ENCODE measurements at places on chromosomes 12 and 14.

DNA sequence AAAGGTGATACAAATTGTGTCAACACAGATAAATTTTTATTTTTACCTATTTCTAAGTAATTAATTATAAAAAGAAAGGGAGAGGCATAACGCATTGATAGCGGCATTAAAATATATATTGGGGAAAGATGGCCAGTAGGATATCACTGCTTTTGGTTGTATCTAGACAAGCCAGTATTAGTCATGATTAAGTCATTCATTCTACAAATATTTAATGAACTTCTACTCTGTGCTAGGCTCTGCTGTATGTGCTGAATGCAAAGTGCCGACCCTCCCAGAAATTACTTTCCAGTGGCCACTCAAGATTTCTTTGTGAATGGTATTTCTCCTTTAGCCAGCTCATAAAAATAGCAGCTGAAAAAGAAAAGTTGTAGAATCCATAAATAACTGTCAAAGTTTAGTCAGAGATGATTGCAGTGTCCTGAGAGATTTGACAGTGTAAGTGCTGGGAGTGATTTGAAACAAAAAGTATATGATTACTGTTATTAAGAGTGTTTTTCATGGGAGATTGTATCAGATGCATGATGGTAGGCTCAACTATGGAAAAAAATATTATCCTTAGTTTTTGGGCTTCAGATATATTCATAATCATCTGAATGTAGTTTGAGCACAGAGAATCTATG lies 133.2 kb downstream of the MGAT4C start:
- DNase-seq = no peak

- no peak for DNase-seq
Observed at GRCh38 chr14:89641495-89642175, 224.6 kb upstream of the FOXN3 start.

DNA sequence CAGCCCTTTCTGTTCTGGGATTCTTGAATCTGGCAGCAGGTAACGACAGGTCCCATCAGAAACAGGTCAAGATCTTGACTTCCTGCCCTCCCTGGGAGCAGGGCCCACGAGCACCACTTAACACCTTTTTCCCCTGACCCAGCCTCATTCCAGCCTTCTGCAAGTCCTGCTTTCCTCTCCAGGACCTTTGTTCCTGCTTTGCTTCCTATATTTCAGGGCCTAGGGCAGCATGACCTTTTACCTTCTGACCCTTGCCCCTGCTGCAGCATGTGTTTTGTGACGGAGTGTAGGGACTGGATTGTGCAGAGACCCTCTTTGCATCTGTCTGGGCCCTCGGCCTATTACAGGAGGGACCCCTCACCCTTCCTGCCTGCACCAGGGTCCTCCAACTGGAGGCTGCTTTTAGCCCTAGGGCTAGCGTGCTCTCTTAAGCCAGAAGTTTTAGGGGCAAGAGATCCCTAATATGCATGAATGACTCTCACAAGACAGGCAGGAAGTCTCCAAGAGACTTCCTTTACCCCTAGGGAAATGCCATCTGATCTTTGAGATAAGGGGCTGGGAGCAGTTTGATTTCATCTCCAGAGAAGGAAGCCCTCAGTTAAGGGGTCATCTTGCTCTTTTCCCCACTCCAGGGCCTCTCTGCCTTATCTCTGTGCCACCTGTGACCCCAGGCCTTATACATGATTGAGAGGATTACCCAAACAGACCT lies 209.4 kb upstream of the BCL2L14 start:
- no peak for DNase-seq

- no peak for DNase-seq
Observed at GRCh38 chr14:63940387-63940786, 87.6 kb downstream of the SYNE2 start.

GRCh38 chr12:123395236-123395635 lies 11.3 kb downstream of the KMT5A start:
- no peak for DNase-seq

- no peak for DNase-seq
Observed at GRCh38 chr12:12724421-12725085, 7.4 kb downstream of the CDKN1B start.

GRCh38 chr14:89504602-89505313 lies 87.7 kb upstream of the FOXN3 start:
- peak; percentile 19 for DNase-seq

DNA sequence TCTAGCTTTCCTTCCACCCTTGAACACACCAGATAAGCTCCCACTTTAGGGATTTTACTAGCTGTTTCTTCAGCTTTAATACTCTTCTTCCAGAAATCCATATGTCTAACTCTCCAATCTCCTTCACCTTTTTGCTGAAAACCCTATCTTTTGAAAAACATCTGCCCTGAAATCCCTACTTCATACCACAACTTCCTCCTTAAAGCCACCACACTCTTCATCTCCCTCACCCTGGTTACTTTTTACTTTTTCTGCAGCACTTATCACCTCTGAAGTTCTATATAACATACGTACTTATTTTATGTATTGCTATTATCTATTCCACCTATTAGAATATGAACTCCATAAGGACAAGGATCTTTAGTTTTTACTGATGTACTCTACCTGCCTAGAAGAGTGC lies 28.6 kb upstream of the PTPRQ start:
- DNase-seq = no peak

- peak; percentile 29 for DNase-seq
Observed at GRCh38 chr14:104149617-104150135, 11.3 kb downstream of the KIF26A start.

DNA sequence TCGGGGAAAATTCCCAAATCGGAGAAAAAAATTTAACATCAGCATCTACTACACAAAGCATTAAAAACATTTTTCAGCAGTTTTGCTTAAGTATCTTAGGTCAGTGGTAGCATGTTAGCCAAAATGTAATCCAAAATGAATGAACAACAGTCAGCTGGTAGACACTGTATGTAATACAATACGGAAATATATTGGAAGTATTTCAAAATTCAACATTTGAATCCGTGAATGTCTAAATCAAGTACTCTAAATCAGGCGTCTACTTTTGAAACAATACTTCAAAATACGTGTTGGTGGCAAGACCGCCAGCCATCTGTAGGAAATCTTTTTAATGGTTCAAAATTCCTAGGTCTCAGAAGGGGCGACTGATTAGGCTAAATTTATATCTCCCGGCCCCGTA lies 1.1 kb downstream of the SCAF11 start:
- no peak for DNase-seq

- DNase-seq = no peak
Observed at GRCh38 chr12:113860059-113860820, 105.9 kb downstream of the RBM19 start.

GRCh38 chr14:93121030-93121834 lies 5.5 kb upstream of the ITPK1 start:
- no peak for DNase-seq

DNA sequence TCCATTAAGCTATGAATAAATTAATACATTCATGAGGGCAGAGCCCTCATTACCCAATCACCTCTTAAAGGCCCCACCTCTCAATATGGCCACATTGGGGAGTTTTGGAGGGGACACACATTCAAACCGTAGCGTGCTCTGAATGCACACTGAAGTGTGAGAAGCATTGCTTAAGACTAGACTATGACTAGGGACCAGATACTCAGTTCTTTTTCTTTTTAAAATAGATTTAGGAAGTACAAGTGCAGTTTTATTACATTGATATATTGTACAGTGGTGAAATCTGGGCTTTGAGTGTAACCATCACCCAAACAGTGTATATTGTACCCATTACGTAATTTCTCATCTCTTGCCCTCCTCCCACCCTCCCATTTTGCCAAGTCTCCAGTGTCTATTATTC lies 21.0 kb upstream of the JDP2 start:
- no peak for DNase-seq

DNA sequence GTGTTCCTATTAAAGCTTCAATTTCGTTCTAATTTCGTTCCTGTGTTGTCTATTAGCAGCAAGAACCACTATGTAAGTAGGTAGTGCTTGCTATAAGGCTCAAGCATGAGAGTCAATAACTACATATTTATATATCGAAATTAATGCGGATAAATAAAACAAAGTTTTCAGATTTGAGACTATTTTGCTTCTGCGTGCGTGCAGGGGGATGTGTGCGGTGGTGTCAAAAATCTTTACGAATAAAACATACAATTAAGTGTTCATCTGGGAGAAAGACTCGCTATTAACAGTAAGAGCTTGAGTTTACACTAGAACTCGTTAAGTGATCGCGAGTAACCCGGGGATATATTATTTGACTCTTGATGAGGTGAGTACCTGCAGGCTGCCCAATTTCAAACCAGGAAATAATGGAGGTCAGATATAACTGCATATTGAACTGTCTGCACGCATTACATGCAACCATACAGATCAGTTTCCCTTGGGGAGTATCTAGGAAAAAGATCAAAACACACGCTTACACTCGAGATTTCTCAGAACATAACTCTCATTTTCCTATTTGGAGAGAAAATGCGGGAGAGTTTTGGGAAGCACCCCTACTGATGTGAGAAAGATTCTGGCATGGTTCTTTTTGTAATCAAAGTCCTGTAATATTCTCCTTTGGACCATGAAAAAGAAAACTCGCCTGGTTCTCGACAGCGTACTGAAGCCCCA lies 813 bp downstream of the TWF1 start:
- DNase-seq = no peak
